Activated CD4-positive, alpha-beta T cell treated with anti-CD3 and anti-CD28 coated beads, Interleukin-2, amount 50 U/mL, for 24 hours (primary cell): ENCODE measurements at places on chromosomes 13 and 19.

- DNase-seq, result no peak
These were observed 15.9 kb upstream of the EEF1AKMT1 start for GRCh38 chr13:20789665-20790064.

GRCh38 chr13:111270765-111271698 is 49.4 kb upstream of the TEX29 start:
- DNase-seq, result no peak

DNA sequence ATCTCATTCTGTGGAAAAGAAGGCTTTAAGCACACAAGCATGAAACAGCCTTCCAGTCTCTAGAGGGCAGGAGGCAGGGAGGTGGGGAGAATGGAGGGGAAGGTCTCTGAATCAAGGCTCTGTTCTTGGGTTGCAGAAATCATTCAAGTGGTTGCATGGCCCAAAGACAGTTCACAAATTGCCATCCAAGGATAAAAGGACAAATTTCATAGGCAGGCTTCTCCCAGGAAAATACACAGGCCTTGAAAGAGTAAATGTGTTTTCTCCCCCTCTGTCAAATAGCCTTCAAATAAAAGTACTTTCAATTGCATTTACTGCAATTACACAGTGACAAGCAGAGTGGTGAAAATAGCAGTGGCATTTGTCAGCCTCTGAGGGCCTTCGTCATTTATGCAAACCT is 450.8 kb downstream of the DCT start:
- no peak for DNase-seq

GRCh38 chr13:84096216-84096615 is 213.9 kb upstream of the SLITRK1 start:
- no peak for DNase-seq

GRCh38 chr19:55390461-55390880 is 4.7 kb downstream of the RPL28 start:
- DNase-seq, result no peak

- no peak for DNase-seq
These were observed 45.0 kb downstream of the KCTD15 start for GRCh38 chr19:33841685-33842084.

GRCh38 chr13:107331359-107331758 is 763.4 kb upstream of the ARGLU1 start:
- DNase-seq, result no peak

DNA sequence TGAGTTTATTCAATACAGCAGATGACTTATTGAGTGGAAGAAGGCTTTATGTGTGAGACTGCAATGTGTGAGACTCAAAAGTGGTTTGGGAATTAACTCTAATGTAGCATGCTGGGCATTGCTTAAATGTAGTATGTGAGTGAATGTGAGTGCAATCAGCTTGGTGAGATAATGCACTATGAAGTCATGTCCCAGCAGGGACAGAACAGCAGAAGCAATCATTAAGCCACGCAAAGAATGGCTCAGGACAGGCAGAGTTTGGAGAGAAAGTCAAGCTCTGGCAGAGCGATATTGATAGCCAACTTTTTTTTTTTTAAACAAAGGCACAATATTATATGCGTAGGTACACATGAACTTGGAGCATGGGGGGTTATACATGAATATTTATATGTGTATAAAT is 597.7 kb downstream of the GPC6 start:
- DNase-seq, result no peak

- DNase-seq, result no peak
These were observed 16.4 kb downstream of the SULT2B1 start for GRCh38 chr19:48568345-48568886.

GRCh38 chr13:29569253-29570050 is 26.0 kb downstream of the SLC7A1 start:
- no peak for DNase-seq

GRCh38 chr13:112684071-112684845 is 5.6 kb upstream of the ATP11A start:
- no peak for DNase-seq

DNA sequence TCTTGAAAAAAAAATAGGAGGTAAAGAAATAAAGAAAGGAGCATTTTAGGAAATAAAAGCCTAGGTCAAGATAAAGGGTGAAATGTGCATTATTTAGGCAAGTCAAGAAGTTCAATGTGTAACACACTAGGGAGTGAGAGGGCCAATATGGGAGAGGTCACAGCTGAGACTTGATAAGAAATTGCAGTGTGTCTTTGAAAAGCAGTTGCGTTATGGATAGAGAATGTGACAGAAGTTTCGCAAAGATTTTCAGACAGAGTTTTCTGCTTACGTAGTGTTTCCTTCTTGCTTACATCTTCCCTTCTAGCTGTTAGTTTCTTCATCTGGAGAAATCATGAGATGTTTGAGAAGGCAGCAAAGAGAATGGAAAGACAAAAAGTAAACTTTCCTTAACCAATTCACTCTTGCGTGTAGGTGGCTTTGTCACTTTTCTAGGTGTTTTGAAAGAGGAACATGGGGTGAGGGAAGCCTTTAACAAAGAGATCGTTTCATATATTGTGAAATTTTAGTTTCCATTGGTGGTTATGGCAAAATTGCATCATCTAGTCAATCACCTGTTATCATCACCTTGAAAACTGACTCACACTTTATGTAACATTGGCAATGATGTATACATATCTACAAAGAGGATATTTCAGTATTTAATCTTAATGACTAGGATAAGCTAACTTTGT is 975.5 kb downstream of the OLFM4 start:
- no peak for DNase-seq

DNA sequence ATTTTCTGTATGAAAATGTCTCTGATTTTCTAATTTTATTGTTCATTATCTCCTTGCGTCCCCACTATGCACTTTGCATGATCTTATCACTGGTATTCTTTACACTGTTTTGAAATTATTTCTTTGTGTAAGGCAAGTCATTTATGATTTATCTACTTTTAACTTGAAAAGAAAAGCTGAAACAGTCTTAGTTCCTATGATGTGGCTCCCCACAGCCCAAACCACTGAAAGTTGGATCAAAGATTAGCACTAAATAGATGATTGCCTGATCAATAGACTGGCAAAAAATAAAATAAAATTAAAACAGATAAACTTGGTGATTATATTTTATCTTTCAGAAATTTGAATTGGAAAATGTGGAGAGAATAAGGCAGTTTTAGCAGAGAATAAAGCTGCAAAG is 1101.9 kb downstream of the PCDH9 start:
- no peak for DNase-seq

DNA sequence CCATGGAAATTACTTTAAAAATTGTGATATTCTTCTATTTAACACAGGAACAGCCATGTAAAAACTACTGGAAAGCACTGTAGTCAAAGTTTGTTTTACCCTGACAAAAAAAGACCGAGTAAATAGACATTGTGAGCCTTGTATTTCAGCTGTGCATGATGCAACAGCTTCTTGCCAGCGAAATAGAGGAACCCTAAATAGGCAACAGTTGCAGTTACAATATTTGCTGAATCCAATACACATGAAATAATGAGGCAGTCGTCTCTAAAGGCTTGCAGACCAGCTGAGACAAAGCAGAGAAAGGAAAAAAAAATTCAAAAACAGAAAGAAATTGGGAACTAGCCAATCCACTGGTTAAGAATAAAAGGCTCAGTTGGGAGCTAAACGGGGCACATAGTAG is 1001.1 kb downstream of the OLFM4 start:
- no peak for DNase-seq

DNA sequence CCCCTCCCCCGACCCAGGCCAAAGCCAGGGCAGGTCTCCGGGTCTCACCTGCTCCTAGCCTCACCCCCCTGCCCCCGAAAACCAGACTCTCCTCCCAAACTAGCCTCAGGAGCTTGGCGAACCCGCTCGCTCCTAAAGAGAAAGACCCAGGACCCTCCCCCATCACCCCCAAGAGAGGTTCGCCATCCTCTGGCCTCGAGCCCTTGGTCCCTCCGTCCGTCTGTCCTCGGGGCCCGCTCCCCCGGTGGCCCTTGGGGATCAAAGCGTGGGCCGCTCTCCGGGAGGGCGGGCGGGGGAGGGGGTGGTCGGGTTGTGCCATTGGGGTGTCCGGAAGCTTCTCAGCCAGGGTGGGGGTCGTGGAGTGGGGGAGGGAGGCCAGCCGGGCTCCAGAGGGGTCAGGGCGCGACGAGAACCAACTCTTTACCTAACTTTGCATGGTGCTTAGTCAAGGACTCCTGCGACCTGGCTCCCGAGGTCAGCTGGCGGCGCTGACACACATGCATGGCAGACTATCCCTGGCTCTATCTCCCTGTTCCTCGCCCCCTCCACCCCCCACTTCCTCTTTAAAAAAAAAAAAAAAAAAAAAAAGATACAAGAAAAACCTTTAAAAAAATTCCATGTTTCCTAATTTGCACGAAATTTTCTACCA is 15.6 kb downstream of the SMIM24 start:
- DNase-seq, result no peak

DNA sequence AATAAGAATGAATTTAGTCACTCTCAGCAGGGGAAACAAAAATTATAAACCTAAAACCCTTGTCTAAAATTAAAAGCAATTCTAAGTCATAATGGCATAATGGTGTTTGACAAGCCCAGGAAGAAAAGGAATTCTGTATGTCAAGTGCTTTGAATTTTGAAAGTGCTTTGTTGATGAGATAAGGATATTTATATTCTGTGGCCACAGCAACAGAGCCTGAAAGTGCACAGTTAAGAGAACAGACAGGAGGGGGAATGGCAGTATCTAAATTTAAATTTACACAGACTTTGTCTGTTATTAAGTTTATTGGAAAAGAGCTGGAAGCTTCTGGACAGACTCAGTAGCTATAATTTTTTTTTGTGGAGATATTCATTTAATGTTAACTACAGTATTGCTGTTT is 69.8 kb downstream of the OLFM4 start:
- DNase-seq, result no peak

DNA sequence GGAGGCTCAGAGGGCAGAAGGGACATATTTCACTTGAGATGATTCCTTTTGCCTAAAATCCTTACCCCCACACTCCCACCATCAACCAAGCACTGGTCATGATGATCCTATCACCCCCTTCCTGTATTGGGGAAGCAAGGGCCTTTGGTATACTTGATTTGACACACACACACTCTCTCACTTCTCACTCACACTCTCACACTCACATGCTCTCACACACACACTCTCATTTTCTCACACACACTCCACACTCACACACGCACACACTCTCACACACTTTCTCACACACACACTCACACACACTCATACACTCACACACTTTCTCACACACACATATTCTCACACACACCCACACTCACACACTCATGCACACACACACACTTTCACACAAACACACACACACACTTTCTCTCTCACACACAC is 8.6 kb downstream of the RGCC start:
- no peak for DNase-seq

GRCh38 chr13:80276371-80277289 is 64.3 kb downstream of the SPRY2 start:
- DNase-seq, result no peak

GRCh38 chr13:112711528-112712265 is 21.9 kb downstream of the ATP11A start:
- DNase-seq, result no peak

GRCh38 chr19:42152910-42153671 is 20.8 kb upstream of the POU2F2 start:
- no peak for DNase-seq

DNA sequence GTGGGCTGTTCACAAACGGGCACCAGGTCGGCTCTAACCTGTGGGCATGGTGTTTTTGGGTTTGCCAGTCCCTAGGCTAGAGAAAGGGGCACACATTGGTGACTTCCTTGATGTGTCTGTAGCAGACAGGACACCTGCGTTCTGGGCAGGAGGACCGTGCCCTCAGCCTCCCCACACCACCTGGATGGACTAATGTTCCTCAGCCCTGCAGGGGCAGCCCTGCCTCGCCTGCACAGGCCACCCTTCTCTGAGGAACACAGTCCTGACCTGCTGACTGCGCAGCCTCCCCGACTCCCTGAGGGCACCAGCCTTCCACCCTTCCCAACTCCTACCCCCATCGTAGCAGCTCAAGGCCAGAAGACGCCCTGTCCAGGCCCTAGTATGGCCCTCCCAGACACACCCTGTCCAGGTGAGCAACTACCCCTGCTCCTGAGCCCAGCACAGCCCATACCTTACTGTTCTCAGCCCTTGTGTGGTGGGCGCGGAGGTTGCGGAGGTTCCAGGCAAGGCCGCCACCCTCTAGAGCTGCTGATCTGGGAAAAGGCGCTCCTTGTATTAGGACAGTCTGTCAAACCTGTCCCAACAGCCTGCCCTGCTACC is 55.7 kb downstream of the GGACT start:
- no peak for DNase-seq

DNA sequence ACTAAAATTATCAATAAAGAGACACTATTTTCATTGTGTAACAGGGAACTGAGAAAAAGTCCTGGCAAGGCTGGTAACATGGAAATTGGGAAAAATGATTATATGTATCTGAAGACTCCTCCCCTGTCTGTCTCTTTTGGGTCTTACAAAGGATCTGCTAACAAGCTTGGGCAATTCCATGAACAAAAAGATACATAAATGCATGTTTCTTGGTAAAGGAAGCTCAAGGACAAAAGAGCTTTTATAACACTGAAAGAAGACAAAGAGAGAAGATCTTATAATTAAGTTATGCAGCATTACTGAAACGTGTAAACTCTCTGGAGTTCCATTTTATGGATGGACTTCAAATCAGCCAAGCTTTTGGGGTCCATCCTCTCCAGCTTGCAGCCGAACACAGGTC is 29.2 kb downstream of the EFNB2 start:
- DNase-seq, result no peak

- no peak for DNase-seq
These were observed 381.3 kb downstream of the ENOX1 start for GRCh38 chr13:43405457-43405856.

DNA sequence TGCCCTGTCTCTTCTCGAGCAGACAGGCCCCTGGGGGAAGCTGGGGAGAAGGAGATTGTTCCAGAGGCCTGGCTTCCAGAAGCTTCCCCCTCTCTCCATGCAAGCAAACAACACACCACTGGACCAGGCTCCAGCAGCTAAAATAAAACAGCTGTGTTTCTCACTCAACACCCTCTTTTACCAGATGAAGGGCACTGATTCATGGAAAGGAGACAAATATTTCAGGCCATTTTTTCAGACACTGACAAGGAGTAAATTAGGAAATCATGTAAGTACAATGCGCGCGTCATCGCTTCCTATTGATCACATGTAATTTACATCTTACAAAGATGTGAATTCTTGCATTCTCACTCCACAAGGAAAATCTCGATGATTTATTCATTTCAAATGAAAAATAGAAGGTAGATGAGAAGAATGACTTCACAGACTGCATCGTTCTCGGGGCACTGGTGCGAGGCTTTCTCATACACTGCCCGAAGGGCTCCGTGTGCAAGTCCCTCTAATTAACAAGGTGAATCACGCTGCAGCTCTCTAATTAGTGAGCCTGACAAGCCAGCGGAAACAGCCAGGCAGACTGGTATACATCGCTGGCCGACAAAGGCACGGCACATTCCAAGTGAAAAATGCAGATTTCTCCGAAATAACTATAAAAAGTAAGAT is 153.6 kb downstream of the KCTD15 start:
- DNase-seq, result no peak

DNA sequence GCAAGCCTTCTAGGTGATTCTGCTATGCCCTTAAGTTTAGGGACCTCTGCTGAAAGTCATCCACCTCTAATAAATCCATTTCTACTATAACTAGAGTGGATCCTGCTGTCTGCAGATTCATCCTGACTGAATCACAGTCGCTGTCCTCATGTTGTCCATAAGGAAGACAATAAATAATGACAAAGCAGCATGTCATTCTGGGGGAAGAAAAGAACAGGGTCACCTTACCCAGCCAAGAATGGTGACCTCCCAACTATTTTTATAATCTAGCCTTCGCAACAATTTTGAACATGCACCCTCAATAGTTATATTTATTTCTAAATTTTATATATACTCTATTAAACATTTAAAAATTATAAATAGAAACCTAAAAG is 45.0 kb upstream of the UBE2L5 start:
- no peak for DNase-seq
